ENCODE measurements at places on chromosomes 7 and 10.

DNA sequence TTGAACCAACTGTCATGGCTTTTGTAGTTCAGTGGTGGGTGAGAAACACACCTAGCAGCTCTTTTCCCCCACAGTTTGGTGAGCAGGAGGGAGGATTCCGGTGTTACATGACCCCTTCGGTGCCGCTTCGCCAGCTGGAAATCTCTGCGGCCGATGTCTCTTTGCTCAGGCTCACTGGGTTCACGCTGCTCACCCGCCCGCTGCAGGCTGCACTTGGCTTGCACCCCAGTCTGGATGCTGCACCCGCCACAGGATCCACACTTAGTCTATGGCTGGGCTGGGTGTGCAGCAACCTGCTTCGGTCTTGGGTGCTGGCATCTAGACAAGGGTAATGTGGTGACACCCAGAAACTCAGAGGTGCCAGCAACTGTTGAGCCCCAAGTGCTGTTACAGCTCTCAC, 191.8 kb downstream of the PON1 start:
- no peak for DNase-seq

- DNase-seq: no peak
Measured at GRCh38 chr10:130786365-130786966, 525.1 kb downstream of the TCERG1L start.

GRCh38 chr7:16025696-16026095, 339.2 kb upstream of the MEOX2 start:
- DNase-seq: no peak

GRCh38 chr10:49621561-49621960, 7.7 kb downstream of the CHAT start:
- no peak for DNase-seq

DNA sequence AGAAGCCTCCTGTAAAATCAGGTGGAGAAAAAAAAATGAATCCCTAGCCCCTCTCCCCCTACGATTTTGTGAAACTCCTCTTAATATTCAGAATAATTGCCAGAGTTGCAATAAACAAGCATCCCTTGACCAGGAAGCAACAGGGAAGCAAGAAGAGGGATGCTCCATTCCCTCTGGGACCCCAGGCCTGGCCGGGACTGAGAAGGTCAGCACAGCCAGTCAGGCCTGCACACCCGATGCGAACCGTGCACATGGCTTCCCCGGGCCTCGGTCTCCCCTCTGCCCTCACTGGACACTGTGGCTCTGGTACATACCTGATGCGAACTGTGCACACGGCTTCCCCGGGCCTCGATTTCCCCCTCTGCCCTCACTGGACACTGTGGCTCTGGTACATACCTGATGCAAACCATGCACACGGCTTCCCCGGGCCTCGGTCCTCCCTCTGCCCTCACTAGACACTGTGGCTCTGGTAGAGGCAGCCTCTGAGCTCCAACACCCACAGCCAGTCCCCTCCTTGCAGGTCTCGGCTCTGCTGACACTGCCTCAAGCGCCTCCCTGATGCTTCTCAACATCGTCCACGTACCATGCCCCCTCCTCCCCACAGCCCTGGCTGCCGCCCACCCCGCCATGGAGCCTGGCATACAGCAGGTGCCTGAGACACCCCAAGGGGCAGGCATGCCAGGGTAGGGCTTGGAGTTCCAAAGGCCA, 138.6 kb downstream of the DIP2C start:
- no peak for DNase-seq

- no peak for DNase-seq
Measured at GRCh38 chr7:95840953-95841950, 68.9 kb downstream of the DYNC1I1 start.

DNA sequence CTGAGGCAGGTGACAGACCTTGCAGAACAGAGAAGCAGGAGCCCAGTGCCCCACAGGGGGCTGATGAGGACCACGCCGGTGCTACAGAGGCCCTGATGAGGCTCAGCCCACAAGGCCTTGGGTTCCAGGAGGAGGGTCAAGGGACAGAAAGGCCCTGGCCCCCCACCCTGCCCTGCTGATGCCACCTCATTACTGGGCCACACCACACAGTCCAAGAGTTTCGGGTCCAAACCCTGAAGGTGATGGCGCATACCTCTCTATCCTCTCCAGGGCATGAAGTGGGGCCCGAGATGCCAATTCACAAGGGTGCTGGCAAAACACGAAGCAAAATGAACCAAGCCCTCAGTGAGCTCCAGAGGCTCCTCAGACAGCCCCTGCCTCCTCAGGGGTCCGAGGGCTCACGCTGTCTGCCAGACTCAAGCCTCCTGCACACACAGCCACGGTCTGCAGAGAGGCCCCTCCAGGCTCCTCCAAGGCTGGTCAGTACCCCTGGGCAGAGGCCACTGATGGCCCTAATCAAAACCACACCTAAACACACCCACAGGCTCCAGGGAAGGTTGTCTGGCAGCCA, 32.3 kb downstream of the RASGEF1A start:
- no peak for DNase-seq

- no peak for DNase-seq
Measured at GRCh38 chr10:107442035-107442505, 277.6 kb upstream of the SORCS1 start.

- DNase-seq: no peak
Measured at GRCh38 chr10:30270247-30270646, 78.8 kb downstream of the MTPAP start.

DNA sequence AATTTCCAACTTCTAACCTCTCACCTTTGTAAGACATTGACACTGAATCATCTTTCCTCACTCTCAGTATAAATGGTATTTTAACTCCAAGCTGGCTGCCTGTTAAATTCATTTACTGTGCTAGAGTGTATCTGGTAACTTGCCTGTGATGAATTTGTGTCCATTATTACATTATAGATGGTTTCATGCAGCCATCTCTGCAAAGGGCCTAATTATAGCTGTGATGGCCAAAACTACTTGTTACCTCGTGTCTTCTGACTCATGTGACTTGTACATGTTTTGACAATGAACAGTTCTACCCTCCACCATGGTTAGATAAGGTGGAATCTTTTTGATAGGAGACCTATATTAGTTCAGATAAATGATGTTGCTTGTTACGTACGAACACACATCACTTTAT, 392.0 kb downstream of the PAXIP1 start:
- no peak for DNase-seq

GRCh38 chr10:111175787-111176186, 99.0 kb downstream of the ADRA2A start:
- no peak for DNase-seq

DNA sequence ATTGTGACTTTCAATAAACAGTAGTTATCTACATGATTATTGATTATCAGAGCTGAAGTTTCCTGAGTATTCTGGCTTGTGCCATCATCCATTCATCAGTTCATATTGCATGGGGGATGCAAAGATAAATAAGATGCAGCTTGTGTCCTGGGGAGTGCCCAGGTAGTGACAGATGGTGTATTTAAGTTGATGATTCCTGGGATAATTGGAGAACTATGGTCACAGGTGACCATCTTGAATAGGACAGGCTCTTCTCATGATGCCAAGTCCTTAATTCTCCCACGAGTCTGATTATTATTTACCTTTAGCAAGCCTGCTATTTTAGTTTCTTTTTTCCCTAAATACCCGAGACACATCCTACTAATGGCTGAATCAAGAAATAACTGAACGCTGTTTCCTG, 64.9 kb downstream of the PLPP4 start:
- no peak for DNase-seq

DNA sequence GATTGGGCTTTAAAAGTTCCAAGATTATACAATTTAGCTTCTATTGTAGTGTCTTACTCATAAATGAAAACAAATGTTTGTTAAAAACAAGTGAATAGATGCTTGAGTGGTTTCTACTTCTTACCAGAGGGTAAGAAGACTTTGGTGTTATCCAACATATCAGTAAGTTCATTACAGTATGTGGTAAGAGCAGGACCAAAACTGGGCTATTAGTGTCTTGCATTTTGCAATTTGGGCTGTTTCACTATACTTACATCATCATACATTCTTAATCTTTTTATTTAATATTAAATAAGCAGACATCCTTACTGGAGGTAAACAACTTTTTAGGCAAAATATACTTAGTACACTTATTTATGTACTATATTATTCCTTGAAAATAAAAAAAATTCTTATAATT, 248.4 kb upstream of the HGF start:
- DNase-seq: no peak
